Frontal cortex (tissue), 4 donors: ENCODE measurements at places on chromosomes 2 and 18.
A peak's percentile ranks its signal among the peaks of the same experiment; 100 is the strongest.

DNA sequence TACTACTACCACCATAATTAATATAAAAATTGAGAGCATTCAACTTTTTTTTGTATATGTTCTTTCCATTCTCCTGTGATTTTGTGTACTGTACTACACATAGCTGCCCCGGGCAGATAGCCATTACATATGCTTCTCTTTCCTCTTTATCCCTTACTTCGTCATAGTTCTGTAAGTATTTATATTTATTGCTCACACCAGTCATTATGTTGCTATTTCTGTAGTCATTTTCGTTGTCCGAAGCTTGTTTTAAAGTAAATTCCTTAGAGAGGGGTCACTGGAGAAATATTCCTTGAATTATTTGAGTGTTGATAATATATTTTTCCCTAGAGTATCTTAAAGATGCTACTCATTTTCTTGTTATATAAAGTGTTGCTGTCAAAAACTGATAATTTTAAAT lies 144.0 kb downstream of the CLIP4 start:
- no peak for DNase-seq

DNA sequence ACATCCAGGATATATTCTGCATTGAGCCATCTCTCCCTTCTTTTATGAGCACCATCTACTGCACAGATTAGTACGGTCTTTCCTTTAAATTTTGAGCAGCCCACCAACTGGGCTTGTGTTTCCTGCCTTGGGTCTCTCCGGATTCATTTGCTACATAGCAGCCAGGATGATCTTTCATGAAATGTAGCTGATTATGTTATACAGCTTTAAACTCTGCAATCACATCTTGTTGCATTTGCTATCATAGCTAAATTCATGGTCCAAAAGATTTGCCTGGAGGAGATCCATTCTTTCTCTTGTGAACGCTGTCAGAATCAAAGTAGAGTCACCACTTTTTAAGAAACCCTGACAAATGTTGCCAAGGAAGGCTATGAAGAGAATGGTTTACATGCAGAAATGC lies 215.1 kb upstream of the LRRTM4 start:
- DNase-seq = no peak

- no peak for DNase-seq
These were observed 27.5 kb downstream of the INPP4A start for GRCh38 chr2:98472132-98472650.

- DNase-seq = peak; percentile 58
These were observed 11.5 kb downstream of the GPR55 start for GRCh38 chr2:230913406-230914143.
